MCF 10A (cell line): ENCODE measurements at places on chromosomes 5 and 9. TPM values are rescaled to one million over a fixed set of nuclear protein-coding genes. Genes with fewer than 3 reads are reported as not detected.

- DNase-seq = no peak
Measured at GRCh38 chr9:90939351-90939750, 137.7 kb downstream of the SYK start.

DNA sequence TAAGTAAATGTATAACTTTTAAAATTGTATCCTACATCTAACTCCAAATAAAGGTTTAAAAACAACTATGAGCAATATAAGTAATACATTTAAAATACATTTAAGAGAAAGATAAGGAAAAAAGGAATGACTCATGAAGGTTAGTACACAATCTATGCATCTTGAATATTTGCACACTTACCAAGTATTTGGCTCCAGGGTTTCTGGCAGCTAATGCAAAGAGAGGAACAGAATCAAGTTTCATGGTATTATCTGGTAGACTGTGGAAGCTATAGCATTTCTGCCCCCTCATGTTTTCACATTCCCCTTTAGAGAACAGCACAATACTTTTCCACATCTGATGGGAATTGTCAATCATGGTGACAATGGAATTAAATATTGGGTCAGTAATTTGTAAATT is 132.1 kb downstream of the COX7C start:
- DNase-seq = no peak

DNA sequence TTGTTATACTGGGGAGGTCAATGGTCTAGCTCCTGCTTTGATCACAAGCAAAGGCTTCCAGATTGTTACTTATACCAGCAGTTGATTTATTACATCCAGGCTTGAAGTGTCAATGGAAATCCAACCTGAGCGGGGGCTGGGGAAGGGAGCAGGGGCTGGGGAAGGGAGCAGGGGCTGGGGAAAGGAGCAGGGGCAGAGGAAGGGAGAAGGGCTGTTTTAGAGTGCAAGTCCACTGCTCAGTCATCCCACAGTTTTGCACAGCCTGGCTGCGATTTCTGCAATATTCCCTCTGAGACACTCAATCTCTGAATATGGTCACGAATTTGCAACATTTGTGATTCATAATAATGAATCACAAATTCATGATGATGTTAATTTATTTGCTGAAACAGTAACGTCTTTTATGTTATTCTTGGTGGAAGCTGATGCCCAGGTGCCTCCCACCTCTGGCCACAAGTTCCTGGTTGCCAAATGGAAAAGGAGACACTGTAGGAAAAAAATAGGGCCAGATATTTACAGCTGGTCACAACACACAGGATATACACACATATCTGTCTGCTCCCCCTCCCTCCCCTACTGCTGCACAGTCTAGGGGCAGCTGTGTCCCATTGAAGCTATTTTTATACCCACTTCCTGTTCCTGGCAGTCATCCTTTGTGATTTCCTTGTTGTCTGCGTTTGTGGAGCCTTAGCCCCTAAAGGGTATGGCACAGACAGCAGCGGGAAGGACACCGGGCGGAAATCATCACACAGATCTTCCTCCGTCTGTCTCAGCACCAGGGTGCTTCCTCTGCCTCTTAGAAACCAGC is 325.1 kb downstream of the GADD45G start:
- DNase-seq = peak; percentile 28

- no peak for DNase-seq
Measured at GRCh38 chr5:83172655-83173054, 95.3 kb downstream of the XRCC4 start.

- DNase-seq = no peak
Measured at GRCh38 chr9:115043632-115044031, 74.3 kb downstream of the TNC start.

- DNase-seq = no peak
Measured at GRCh38 chr9:549455-549997, 292.0 kb upstream of the DMRT1 start.

Gene FCN2
- not detected in 2 replicates for total RNA-seq

Gene OBP2B
- not detected in 2 replicates for total RNA-seq

Gene FAM78A
- total RNA-seq = 0.40 and 0.54 TPM in 2 replicates
